ENCODE measurements at places on chromosomes 2 and 18.

DNA sequence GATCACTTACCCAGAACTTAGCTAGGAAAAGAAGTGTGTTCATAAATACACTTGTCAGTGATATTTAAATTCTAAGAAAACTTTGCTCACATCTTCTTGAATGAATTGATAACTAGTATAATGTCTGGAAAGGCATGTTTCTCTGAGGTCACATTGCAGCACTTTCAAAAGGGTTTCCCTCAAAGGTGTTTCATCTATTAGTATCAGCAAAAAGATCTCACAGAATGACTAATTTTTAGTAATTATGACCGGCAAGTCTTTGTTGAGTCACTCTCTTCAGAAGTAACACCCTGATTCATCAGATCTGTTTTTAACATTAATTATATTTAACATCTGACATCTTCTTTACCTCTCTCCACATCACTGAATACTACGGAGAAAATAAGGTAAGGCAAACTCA, 222.3 kb downstream of the IKZF2 start:
- no peak for DNase-seq

GRCh38 chr2:81739966-81740365, 1435.4 kb upstream of the LRRTM1 start:
- DNase-seq = no peak

DNA sequence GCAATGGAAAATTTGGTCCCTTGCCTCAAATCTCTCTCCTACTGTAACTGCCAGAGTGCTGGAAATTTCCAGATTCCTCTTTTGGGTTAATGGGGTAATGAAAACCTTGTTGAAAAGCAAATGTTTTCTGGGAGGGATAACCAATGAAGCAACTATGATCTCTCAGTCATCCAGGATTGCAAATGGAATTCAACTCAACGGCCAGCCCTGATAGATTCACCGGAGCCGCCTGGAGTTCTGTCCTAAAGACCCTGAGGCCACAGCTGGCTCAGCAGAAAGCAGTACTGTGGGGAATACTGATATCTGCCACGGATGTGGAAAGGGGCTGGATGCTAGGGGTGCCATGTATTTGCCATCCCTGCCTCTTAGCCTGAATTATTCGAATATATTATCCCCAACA, 167.8 kb downstream of the NRP2 start:
- DNase-seq = no peak

GRCh38 chr2:112181571-112182290, 43.5 kb downstream of the FBLN7 start:
- peak; percentile 86 for DNase-seq

GRCh38 chr2:201971531-201972228, 62.0 kb upstream of the FZD7 start:
- DNase-seq = no peak

- DNase-seq = no peak
Measured at GRCh38 chr2:105875241-105875640, 130.5 kb downstream of the NCK2 start.

GRCh38 chr2:40412456-40412855, 39.4 kb downstream of the SLC8A1 start:
- no peak for DNase-seq

DNA sequence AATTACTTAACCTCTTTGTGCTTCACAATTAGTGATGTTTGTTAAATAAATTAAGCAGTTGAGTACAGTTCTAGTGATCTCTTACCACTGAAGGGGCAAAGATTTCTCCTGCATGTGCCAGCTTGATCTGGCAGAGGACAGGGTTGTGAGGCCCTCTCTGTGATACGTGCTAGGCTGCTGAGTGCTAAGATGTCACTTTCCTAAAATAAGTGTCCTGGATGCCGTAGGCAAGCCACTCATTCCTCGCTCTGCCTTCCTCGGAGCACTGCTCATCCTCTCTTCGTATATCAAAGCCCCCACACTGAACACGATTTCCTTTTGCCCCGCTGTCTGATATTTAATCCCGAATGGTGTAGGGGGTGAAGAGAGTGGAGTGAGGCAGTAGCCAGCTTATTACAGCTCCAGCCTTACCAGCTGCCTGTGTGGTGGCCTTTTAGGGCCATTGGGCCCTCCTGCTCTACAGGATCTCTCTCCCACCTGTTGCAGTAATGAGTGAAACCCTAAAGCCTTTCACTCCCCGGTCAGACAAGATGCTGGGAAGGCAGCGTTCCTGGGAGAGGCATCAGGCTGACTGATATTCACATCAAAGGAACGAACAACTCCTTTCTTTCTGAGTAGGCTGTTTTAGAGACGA, 40.5 kb downstream of the PTPRM start:
- DNase-seq = no peak

DNA sequence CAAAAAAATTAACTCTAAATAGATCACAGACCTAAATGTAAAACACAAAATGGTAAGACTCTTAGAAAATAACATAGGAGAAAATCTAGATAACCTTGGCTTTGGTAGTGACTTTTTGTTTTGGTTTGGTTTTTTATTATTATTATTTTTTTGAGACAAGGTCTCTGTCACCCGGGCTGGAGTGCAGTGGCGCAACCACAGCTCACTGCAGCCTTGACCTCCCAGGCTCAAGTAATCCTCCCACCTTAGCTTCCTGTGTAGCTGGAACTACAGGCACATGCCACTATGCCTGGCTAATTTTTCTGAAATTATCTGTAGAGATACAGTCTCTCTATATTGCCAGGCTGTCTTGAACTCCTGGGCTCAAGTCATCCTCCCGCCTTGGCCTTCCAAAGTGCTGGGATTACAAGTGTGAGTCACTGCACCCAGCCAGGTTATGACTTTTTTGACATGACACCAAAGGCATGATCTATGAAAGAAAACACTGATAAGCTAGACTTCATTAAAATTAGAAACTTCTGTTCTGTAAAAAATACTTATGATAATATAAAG, 88.0 kb downstream of the HNRNPLL start:
- no peak for DNase-seq

GRCh38 chr18:50189160-50189559, 5.8 kb downstream of the MYO5B start:
- no peak for DNase-seq

DNA sequence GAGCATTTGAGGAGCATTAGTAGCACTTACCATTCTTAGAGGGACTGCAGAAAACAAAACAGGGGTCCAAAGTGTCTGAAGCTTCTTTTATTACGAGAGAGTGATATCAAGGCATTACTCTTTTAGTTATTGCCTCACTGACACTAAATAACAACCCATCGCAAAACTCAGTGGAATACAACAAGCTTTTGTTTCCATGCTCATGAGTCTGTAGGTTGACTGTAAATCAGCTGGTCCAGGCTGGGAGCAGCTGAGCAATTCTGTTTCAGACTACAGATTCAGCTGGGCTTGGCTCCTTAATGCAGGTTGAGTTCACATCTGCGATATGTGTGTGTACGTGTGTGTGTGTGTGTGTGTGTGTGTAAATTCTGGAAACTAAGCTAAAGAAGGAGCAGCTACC, 501.8 kb upstream of the PKDCC start:
- no peak for DNase-seq

- DNase-seq = no peak
Measured at GRCh38 chr2:204781941-204782340, 236.7 kb downstream of the PARD3B start.

- no peak for DNase-seq
Measured at GRCh38 chr2:170262343-170262742, 84.4 kb downstream of the MYO3B start.

GRCh38 chr18:40652321-40652720, 1302.7 kb upstream of the PIK3C3 start:
- DNase-seq = no peak

DNA sequence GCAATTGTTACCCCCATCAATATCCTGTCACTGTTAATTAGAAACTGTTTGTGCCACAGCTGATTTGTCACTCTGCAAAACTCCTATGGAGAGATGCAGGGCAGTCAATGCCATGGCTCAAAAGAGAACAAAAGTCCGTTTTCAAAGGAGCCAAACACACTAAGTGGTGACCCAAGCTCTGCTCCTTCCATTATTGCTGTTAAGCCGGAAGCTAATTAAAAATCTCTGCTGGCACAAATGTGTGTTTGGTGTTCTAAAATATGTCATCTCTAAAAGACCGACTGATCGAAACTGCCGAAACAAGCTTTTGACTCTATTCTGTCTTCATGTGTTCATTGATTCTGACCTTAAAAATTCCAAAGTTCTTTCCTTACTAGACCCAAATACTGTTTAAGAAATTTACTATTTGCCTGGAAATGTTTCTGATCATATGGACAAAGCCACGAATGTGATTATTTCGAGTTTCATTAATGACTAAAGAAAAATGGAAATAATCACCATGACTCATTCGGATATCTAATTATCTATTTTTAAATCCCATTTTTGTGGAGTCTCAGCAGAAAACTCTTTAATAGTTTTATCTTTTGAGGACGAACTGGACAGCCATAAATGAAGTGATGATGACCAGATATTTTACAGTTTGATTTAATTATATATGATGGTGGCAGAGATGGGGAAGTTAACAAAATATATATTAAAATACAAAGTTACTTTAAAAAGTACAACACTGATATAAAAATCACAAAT, 287.6 kb downstream of the SOCS6 start:
- DNase-seq = no peak

DNA sequence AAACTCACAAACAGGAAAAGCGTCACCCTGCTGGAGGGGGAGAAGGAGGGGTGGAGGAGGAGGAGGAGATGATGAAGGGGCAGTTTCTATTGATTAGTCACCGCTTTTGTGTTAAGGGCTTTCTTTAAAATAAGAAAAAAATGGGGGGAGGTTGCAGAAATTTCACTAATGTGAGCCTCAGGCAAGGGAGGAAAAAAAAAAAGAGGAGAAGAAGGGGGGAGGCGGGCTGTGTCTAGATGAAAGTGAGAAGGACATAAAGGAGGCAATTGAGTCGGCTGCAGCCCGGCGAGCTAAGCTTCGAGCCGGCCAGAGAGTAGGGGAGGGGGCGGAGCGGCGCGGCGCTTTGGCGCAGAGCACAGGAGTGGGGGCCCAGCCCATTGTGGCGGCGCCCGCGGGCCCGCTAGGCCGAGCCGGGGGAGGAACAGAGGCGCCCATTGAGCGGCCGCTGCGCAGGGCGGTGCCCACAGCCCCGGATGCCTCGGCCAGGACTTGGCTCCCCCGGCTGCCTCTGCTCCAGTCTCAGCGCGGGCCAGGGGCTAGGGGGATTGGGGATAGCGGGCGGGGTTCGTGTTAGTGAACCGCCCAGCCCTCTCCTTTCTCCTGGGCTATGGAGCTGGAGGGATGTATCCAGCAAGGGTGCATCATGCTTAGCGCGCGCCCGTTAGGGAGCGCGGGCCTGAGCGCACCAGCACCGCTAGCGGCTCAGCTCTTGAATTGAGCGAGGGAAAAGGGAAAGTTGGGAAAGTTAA, 7.9 kb downstream of the PAX3 start:
- peak; percentile 9 for DNase-seq

DNA sequence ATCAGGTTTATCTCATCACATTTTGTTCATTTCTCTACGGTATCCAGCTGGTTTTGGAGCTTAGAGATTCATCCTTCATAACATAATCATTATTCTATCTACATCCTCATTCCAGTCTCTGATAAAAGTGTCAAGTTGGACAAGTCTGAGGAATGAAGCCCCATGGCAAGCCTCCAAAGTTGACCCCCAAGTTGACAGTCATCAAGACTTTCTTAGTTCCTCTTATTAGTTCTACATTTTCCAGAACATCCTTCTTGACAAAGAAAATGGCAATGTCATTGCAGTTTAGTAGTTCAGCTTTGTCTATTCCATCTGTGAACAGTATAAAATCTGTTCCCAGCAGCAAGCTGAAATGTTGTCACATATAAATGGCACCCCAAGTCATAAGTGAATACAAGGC, 4.5 kb upstream of the TMSB10 start:
- DNase-seq = no peak

GRCh38 chr2:37871456-37872191, 53.5 kb upstream of the RMDN2 start:
- DNase-seq = no peak

- DNase-seq = no peak
Measured at GRCh38 chr2:238231251-238231793, 8.5 kb downstream of the HES6 start.

DNA sequence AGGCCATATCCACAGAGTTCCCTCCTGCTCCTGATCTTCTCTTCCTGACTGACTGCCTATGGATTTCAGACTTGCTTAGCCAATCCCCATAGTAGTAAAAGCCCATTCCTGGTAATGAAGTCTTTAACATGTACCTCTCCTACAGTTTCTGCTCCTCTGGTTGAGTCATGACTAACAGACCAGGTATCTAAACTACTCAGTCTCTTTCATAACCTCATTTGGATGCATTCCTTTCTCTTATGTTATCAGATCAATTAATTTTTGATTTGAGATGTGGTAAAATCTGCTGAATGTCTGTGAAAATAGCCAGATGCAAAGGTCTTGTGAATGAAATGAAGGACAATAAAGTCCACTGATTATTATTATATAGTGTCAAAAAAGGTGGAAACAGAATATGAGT, 198.0 kb downstream of the NBAS start:
- no peak for DNase-seq

DNA sequence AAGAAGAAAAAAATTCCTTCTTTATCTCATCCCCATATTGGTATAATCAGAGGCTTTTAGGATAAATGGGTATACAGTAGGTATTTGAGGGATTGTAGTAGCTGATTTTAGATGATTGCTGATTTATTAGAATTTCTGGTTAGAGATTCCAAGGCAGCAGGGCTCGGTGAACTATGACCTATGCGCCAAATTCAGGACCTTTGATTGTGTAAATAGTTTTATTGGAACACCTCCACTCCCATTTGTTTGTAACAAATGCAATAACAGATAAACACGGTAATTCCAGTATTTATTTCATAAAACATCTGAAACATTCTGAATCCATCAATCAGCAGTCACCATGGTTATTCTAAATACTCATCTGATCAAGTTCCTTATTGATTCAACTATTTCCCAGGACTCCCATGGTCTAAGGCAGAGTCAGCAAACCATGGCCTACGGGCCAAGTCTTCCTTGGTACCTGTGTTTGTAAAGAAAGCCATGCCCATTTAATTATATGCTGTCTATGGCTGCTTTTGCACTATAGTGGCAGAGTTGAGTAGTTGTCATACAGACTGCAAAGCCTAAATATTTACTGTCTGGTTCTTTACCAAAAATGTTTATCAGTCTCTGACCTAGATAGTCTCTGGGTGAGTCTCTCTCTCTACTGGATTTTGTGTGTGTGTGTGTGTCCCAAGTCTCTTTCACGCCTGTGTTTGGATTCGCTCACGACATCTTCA, 4.3 kb downstream of the MGAT5 start:
- no peak for DNase-seq

- no peak for DNase-seq
Measured at GRCh38 chr2:12764849-12765605, 48.3 kb downstream of the TRIB2 start.

GRCh38 chr2:179612108-179612507, 249.3 kb downstream of the ZNF385B start:
- peak; percentile 22 for DNase-seq

GRCh38 chr18:8949206-8949605, 153.3 kb upstream of the NDUFV2 start:
- DNase-seq = peak; percentile 44

GRCh38 chr18:23986600-23987359, 27.8 kb upstream of the TTC39C start:
- no peak for DNase-seq

DNA sequence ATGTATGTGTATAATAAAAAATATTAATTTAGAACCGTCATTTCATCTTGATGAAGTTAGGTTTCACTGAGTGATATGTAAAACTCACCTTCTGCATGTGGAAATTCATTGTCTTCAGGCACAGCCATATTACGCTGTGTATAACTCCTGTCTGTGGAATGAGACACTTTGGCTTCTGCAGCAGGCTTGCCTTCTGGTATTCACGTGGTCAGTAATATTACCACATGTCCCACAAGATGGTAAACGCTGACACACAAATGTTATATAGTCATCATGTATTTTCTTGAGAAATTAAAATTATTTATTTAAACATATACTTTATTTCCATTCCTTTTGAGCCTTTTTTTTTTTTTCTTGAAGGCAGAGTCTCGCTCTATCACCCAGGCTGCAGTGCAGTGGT, 25.1 kb upstream of the AAK1 start:
- no peak for DNase-seq

All from DMS79 treated with DMSO at 0.1 percent for 48 hours (cell line).